Fibroblast of skin of abdomen (primary cell): ENCODE measurements at places on chromosomes 13 and 19.

DNA sequence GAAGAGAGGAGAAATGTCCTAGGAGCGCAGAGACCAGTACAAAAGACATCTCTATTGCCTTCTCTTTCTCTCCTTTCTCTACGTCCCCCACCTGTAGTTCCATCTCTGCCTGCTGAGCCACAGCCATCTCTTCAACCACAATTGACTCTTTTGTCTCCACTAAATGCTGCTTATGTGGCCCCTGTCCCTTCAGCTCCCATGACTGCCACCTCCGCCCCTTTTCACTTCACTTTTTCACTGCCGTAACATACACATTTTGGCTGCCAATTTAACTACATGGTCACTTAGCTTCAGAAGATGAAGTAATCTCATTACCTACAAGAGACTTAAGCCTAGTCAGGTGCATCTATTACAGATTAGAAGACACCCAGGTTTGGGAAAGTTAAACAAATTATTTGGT is 81.9 kb downstream of the MZT1 start:
- DNase-seq: no peak

DNA sequence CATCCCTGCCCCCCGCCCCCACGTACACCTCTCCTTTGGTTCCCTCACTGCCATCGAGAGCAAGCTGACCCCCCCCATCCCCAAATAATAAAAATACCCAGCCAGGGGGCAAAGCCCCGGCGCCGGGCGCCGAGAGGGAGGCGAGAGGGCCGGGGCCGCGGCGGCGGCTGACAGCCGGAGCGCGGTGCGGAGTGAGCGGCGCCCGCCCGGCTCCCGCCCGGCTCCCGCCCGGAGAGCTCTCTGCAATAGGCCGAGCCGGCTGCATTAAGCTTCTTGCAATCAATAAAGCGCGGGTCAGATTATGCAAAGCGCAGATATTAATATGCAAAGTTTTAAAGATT is 40.9 kb downstream of the DEDD2 start:
- no peak for DNase-seq

DNA sequence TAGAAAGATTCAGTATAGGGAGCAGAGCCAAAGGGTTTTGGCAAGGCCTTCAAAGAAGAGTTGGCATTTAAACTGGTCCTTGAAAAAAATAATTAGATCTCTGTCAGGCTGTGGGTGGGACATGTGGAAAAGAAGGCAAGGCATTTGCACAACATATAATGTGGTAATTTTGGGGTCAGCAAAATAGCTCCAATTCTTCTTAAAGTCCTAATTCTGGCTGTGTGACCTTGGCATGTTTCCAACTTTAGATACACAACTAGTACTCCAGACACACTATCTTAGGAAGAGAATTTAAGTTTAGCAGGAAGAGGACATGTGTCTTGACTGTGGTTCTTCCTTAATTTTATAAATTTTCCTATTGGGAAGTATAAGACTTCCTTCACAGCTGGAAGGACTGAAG is 206.3 kb downstream of the PCDH17 start:
- DNase-seq: no peak

GRCh38 chr19:35528218-35529038 is at the start of gene SBSN:
Gene SBSN, minus strand, starts transcription at chr19:35528311. Its CDS starts 30 bp downstream, at chr19:35528281.
- peak; percentile 61 for DNase-seq

DNA sequence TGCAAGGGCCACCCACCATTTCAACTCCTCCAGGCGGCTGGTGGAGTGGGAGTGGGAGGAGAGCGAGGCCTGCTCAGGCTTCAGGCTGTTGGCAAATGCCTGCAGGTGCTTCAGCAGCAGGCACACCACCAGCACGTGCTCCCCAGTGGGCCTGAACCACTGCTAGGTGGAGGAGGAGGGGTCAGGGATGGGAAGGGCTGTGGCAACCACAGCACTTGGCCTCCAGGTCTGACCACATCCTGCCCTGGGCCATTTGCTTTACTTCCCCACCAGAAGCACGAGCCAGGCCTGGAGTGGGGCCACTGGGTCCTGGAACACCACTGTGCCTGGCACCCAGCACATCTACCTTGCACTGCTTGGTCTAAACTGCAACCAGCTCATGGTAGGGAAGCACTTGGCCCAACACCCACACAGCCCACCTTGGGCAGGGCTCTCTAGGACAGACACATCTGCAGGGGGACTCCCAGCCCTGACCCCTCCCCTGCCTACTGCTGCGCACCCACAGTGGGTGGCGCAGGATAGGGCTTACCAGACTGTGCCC is 26.2 kb downstream of the TUBA3C start:
- DNase-seq: no peak
